Fibroblast of skin of abdomen (primary cell): ENCODE measurements at places on chromosomes 4 and X.
A peak's percentile ranks its signal among the peaks of the same experiment; 100 is the strongest.

DNA sequence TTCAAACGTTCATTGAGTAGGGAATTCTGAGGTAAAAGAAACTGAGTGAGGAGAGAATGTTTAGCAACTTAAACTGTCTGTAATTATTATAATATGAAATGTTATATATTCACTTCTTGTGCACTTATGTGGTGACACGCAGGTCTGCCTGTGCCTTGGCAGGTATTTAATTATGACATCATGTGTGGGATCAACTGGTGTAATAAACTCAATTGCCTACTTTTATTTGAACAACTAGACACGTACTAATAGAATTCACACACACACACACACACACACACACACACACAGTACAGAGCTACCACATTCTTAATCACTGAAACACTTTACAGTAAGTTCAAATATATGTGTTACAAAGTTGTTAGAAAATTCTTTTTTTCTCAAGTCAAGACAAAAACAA, 20.7 kb upstream of the SLC25A31 start:
- DNase-seq = no peak

DNA sequence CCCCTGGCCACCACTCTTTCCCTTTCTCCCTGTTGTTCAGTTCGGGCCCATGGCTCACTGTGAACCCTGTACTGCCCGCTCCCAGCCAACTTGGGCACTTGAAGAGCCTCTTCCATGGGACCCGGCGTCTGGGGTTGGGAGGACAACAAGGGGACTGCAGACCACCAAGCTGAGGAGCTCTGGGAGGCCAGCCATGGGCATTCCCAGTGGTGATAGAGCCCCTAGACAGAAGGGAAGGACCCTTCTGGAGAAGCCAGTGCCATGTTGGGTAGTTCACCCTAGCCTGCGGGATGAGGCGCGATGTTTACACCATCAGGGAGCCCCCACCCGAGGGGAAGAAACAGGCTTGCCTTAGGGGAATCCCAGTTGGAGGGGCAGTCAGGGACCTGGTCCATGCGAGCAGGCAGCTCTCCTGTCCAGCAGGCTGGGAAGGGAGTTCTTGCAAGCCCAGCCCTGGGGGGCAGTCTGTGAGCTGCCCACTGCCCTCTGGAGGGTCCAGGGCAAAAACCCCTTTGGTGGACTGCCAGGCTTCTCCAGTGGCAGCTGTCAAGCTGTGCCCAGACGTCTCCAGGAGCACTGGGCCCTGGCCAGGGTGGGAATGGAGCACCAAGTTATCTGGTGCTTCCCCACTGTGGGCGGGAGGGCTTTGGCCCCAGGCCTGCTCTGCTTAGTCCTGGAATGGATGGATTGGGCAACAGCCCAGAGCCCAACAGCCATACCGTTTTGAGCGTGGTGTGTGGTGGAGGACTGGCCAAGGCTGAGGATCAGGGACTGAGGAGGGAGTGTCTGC, 23.7 kb upstream of the UBA1 start:
- peak; percentile 10 for DNase-seq

GRCh38 chr4:33037464-33037863, 2317.3 kb downstream of the PCDH7 start:
- DNase-seq = no peak

DNA sequence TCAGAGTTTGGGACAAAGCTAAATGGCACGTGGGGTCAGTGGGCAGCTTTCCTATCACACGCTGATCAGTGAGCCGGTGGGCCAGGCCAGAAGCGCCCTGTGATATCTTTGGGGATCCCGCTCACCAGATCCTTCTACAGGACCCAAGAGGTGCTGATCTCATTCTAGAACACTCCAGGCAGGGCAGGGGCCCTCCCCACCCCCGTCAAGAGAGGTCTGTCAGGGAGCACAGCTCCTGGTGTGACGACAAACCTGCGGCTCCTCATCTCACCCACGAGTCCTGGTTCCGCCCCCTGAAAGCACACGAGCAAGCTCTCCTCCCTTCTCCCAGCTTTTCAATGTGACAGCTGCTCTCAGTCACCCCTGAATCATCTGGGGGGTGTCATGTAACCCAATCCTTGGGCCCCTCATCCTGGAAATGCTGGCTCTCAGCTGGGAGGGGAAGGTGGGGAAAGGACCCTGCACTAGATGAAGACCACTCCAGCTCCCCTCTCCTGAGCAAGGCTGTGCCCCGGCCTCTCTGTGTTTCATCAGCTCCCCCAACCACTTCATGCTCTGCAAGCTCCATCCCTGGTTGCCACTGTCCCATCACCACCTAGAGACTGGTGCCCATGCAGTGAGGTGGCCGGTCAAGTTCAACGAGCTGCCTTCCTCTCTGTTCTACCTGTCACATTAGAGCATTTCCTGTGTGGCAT, 4.6 kb downstream of the HCFC1 start:
- no peak for DNase-seq

DNA sequence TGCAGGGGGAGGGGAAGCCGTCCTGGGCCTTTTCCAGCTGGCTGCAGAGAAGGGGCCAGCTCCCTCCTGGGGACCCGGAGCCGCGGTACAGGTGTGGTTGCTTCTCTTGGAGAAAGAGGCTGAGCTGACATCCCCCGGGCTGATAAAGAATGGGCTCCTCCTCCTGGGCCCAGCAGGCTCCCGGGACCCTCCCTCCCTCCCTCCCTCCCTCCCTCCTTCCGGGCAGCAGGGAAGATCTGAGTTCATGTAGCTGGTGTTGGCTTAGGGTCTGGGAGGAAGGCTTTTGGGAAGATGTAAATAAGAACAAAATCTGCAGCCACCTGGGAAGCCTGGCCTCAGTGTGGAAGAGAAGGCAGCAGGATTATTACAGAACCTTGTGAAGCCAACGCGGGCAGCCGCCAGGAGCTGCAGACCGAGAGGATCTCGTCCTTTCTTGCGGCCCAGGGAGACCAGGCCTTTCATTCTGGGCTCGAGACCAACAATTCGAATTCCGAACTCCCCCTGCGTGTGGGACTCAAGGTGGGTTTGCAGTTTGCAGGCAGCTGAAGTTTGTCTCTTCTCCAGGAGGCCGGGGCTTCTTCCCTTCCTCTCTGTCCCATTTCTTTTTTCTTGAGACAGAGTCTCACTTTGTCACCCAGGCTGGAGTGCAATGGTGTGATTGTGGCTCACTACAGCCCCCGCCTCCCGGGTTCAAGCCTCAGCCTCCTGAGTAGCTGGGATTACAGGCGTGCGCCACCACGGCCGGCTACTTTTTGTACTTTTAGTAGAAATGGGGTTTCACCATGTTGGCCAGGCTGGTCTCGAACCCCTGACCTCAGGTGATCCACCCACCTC, at the start of gene PLCXD1:
TSS of gene PLCXD1 (plus strand) at position 216 of the 834 bp plus-strand sequence. CDS start 2,807 bp downstream, outside the sequence.
- DNase-seq = peak; percentile 72

DNA sequence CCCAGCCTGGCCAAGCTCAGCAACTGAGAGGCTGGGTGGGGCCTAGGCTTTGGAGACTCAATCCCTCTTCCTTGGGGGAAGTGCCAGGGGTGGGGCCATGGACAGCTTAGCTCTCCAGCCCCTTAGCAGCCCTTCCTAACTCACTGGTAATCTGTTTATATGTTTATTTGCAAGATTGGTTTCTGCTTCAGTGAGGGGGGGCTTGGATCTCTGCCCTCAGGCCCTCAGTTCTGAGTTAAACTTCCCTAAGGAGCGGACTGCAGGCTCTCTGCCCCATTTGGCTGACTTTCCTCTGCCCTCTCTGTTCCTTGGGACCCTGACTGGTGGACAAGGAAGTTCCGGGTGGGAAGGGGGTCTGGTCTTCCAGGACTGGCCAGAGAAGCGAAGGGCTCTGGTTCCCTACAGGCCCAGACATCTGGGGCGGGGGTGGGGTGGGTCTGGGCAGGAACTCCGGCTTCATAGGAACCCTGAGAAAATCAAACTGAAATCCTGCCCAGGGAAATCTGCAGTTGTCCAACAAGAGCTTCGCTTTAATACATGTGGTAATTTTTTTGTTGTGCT, 51.4 kb downstream of the NALF2 start:
- no peak for DNase-seq

- DNase-seq = no peak
Observed at GRCh38 chr4:24372881-24373280, 211.5 kb downstream of the DHX15 start.

DNA sequence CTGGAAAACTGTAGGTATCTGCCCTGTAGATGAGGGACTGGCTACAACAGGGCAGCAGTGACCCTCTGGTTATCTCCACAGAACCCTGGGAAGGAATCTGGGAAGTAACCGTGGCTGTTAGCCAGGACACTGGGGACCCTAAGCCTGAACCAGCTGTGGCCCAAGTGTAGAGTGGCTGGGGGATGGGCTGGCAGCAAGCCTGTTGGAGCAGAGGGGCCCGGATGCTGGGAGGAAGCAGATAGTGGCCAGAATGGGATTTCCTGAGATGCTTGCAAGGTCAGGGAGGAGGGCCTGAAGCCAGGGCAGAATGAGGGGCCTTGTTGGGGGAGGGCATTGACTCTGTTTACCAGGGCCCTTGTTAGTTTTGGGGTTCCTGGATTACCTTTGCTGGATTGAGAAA, 161.0 kb upstream of the EOLA2 start:
- DNase-seq = no peak

- no peak for DNase-seq
Observed at GRCh38 chr4:69875576-69875975, 15.6 kb upstream of the SULT1E1 start.

DNA sequence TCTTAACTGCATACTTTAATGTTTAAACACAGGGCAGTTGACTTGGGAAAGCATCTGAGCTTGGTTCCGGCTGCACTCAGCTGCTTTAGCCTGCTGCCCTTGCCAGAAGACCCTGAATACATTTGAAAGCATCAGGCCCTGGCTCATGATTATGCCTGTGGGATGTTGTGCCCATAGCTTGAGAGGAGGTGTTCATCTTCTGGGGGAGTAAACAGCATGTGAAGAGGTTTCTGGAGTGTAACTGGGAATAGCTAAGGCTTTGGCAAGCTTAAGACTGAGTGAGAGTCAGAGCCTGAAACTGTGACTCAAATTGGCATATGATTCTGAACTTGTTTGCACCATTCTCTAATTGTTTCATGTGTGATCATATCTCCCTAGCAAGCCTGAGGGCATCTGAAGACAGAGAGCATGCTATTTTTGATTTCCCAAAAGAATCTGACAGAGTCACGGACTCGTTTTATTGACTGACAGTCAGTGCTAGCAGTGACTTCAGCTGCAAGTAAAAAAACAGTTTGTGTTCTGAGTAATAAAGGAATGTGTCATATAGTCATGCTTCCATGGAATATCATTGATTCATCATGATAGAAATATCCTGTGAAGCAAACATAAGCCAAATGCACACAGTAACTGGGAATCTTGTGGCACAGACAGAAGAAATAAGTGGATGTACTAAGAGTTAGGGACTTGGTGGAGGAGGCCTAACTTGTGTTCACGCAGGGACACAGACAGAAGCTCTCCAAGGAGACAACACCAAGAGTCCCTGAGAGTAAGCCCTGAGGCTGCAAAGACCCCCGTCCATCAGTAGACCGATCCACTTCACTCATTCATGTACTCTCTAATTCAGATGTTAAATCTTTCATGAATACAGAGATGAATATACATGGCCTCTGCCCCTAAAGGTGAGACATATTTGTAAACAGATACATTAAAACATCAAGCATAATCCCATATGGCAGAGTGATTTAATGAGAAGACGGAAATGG, 100.7 kb downstream of the SYNPO2 start:
- DNase-seq = peak; percentile 93

DNA sequence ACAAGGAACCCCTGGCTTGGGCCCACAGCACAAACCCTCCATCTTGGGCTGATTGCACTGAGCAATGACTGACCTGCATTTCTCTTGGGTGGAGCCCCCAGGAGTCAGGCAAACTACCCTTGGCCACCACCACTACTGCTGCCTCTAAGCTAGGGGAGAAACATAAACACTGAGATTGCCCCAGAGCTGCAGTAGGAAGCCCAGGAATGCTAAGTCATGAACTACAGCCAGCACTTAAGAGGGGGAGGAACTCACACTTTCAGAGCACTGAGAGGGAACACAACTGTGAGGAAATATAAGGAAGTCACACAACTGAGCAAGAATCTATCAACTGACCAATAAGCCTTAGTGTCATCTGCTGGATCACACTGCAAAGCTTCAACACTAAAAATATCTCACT, 111.6 kb upstream of the PPP3CA start:
- no peak for DNase-seq

DNA sequence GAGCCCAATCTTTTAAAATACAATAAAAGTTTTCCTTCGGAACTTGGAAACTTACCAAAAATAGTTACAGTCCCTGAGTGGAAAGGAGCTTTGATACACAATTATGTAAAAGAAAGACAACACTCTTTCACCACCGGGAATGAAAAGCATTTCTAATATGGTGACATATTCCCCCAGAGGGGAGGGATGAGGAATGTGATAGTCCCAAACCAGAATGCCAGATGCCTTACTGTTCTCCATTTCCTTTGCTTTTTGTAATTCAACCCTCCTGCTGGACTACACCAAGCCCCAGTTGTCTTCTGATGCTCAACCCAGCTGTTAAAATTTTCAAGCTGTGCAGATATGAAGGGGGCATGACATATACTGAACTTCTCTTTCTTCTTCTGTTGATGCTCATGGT, 4.1 kb downstream of the PRIMPOL start:
- DNase-seq = peak; percentile 69

DNA sequence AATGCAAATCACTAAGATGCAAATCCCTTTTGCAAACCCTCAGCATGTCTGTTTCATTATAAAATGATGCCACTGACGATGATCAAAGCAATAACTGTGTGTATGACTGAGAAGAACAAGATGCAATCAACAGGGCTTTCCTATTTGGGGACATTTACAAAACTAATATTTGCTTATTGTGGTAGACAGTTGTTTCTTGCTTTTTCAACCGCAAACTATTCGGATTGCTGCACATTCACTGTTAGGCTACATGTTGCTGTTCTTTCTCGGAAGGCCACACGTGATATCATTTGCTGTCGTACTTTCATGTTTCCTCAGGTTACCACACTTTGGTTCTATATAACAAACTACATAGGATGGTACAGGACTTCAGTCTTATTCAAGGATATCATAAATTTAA, 49.8 kb downstream of the NPY5R start:
- DNase-seq = no peak

- peak; percentile 21 for DNase-seq
Observed at GRCh38 chr4:159107203-159107925, 4.5 kb downstream of the RAPGEF2 start.

- DNase-seq = no peak
Observed at GRCh38 chr4:61400439-61401038, 200.4 kb downstream of the ADGRL3 start.

- peak; percentile 80 for DNase-seq
Observed at GRCh38 chr4:78059524-78059889, 2.4 kb downstream of the FRAS1 start.

DNA sequence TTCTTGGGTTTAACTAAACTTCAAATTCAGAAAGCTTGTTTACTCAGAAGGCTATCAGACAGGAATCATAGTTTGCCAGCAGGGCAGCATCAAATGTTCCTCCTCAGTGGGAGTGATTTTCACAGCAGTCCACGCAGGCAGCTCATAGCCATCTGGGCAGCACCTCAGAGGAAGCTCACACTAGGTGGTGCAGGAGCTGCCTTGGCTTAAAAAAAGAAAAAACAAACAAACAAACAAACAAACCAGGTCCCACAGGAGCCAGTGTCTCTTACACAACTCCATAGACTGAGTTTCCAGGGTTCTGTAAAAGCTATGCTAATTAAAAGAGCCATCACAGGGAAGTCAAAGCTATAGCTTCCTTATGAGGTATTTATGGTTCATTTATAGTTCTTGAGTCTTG, 10.5 kb upstream of the KLHL5 start:
- DNase-seq = no peak
